NCI-H2227 treated with DMSO at 0.1 percent for 48 hours (cell line): ENCODE measurements at places on chromosomes 5 and 9.

GRCh38 chr5:143200781-143201398 is 202.6 kb downstream of the NR3C1 start:
- DNase-seq = no peak

DNA sequence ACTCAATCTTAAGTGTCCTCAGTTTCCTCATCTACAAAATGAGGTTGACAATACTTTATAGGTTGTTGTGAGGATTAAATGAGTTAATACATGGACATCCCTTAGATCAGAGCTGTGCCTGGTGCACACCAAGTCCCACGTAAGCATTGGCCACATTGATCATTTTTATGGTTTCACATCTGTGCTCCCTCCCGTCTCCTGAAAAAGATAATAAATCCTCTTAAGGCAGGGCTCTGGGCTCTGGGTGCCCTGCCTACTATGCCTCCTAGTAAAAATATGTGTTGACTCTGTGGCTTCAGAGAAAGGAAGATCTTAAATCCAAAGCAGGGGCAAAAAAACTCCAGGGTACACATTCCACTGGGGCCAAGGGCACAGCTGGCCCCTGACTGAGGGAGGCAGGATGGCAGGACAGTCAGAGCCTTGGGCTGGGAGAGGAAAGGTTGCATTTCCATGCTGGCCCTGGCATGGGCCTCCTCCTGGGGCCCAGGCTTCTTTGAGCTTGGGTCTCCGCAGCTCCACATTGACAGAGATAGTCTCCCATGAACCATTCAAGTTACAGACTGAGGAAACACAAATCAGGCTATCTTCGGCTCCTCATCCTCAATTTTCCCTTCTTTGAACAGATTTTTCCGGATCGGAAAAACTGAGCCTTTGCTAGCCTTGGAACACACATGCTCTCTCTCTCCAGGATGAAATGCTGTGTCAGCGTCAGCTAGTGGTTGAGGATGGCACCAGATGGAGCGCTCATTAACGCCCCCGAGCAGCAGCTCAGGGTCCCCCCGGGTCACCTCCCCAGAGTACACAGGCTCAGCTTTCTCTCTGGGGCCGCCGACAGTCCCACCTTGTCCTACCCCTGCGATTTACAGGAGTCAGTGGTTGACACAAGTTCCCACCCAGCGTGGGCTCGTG is 22.4 kb upstream of the KIF12 start:
- no peak for DNase-seq

DNA sequence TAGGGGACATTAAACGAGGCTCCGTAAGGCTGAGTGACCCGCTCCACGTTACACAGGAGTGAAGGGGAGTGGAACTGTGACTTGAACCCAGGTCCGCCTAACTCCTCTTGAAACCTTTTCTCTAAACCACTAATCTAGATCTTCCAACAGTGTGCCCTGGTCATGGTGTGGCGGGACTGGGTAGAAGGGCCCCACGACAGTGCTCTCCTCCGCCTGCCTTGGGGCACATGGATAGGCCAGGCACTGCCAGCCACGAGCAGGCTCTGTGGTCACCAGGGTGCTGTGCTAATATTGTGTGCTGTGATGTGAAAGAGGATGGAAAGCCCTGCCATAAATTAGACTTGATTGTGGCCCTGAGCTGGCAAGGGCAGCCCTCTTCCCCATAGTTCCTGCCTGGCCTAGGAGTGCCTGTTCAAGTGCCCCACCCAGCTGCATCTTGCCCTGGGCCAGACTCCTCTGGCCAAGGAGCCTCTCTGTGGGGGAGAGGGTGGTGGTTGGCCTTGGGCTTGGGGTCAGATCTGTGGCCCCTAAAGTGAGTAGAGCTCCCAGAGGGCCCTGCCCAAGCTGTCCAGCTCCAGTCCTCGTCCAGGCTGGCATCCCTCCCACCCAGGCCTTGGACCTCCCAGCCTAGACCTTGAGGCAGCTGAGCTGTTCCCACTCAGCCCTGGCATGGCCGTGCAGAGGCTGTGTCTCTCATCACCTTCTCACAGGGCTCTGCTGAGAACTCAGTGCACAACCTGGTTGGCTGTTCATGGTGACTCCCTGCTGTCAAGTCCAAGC is 67.8 kb upstream of the TBC1D2 start:
- no peak for DNase-seq

GRCh38 chr5:113197456-113198200 is 221.0 kb downstream of the DCP2 start:
- DNase-seq = no peak

DNA sequence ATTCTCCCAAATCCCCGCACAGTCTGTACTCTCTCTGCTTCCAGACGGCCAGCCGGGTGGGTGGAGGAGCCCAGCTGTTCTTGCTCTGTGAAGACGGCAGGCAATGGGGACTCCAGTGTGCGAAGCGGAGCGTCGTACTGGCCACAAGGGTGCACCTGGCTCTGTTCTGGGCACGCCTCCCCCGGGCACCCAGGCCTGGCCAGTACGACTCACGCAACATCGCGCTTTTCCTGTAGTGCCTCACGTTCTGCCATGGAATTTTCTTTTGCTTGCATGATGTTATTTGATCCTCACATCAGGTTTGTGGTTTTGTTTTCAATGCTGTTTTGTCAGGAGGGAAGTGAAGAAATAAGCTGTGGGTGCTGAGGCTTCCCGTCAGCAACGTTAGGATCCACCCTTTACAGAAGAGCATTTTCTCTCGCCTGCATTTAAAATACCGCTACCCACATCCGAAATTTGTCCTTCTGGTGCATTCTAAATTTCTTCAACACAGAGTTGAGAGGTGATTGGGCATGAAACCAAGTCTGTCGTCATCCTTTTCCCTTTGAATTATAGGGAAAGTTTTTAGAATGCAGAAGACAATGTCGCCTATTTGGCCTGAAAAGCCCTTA is 311.7 kb downstream of the TRIM36 start:
- no peak for DNase-seq

DNA sequence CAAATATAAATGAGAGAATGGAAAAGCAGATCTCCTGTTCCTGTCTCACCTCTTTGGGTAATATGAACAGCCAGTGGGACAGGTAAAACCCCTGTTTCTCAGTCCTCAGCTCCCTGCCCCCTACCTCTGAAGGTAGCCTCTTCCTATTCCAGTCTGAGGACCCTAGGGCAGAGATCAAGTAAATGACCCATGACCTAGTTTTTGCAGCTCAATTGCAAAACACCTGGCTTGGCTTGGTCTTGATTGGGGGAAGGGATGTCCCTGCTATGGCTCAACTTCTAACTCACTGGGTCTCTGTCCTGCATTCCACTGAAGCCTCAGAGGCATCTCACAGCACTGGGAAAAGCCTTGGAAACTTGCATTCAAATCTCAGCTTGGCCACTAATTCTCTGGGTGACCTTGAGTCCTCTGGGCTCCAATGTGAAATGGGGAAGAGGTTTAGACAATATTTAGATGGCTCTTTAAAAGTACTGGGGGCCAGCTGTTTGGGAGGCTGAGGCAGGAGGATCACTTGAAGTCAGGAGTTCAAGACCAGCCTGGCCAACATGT is 1.6 kb upstream of the GALT start:
- no peak for DNase-seq

GRCh38 chr5:95900383-95900958 is 61.2 kb downstream of the ELL2 start:
- peak; percentile 17 for DNase-seq

- no peak for DNase-seq
Measured at GRCh38 chr5:177116631-177117373, 16.8 kb upstream of the NSD1 start.

DNA sequence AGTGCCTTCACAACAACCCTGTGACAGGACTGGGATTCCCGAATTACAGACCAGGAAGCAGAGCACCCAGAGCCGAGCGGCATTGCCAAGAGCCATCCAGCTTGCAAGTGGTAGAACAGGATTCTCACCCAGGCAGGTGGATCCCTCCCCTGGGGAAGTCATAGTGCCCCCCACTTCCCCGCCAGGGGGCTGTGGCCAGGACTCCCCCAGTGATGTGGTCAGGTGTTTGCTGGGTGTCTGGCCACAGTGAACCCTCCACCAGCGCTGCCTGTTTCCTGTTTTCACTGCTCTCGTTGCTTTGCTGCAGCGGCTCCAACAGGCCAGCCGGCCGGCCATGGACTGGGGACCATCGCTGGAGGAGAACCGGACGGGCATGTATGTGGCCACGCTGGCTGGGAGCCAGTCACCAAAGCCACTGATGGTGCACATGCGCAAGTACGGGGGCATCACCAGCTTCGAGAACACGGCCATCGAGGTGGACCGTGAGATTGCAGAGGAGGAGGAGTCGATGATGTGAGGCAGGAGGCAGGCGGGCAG is 19.3 kb downstream of the SLC6A7 start:
- no peak for DNase-seq

DNA sequence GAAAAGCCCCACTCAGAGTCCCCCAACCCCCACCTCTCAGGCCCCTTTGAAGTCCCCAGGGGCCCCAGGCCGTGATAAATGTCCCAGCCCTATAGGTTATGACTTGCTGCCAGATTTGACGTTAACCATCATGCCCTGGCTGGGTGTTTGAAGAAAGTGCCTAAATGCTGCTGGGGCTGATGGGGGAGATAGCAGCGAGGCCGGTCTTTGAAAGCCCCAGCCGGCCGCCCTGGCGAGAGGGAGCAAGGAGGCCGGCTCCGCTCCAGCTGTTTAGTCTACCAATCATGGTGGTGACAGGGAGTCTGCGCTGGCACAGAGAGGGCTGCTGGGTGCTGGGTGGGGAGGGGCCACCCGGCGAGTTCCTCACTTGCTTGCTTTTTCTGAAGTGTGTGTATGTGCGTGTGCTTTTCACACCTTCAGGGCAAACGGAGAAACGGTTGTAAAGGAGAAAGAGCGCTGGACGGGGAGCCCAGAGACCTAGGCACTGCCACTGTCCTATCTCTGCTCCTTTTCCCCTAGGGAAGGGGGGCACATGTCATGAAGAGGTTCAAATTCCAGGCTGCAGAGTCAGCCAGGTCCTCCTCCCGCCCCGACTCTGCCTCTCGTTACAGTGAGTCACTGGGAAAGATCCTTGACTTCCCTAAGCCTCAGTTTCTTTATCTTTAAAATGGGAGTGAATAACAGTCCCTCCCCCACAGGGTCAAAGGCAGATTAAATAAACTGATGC is 126.1 kb upstream of the HAND1 start:
- DNase-seq = no peak

GRCh38 chr9:93904649-93905472 is 50.3 kb downstream of the BARX1 start:
- DNase-seq = no peak

GRCh38 chr5:143154510-143155370 is 248.7 kb downstream of the NR3C1 start:
- DNase-seq = no peak

DNA sequence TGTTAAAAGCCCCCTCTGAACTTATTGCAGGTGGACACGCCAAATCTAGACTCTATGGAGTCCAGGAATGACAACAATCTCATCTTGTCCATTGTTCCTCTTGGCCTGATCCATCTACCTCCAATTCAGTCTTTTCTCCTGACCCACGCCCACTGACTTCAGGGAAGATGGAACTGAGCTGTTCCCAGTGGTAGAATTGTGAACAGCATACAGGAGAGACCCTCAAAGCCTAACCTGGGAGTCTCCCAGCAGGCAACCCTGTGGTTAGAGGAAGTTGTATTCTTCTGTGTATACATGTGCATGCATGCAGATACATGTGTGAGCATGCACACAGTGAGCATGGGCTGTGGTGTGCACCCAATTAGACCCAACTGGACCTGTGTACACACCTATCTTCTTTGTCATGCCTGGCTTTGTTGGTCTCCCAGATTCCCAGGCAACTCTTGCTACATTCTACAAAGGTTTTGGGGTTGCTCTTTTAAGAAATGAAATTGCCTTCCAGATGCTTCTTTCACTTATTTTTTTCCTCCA is 286.0 kb downstream of the ZSWIM6 start:
- DNase-seq = no peak

DNA sequence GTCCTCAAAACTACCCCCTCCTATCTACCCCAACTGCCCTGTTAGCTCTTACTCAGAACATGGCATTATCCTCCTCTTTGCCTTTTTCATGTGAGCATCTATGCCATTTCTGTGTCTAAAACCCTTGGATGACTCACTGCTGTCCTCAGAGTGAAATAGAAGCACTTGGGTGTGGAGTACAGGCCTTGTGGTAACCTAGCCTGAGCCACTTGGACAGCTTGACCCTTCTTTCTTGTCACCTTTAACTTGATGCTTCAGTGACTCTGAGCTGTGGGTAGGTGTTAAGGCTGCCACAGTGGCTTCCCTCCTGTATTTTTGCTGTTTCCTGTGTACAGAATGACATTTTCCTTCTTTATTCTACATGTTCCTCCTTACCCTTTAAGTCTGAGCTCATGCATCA is 391.4 kb downstream of the SH3GL2 start:
- no peak for DNase-seq

DNA sequence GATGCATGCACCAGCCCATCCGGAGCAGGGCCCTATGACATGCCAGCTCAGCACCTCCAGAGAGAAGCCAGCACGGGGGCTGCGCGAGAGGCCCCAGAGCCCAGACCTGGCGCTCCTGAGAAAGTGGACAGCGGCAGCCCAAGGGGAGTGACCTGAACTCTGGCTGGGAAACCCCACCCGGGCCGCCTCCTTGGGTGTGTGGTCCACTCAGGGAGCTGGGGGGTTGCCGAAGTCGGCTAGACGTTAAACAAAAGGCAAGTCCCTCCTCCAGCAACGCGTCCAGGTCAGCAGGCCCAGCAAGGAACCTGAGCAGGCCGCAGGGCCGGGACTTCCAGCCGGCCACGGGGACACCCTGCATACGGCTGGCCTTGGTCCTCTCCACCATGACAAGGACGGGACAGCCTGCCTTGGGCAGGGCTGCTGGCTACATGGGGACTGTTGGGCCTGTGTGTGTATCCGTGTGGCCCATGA is 35.7 kb downstream of the NACC2 start:
- no peak for DNase-seq

DNA sequence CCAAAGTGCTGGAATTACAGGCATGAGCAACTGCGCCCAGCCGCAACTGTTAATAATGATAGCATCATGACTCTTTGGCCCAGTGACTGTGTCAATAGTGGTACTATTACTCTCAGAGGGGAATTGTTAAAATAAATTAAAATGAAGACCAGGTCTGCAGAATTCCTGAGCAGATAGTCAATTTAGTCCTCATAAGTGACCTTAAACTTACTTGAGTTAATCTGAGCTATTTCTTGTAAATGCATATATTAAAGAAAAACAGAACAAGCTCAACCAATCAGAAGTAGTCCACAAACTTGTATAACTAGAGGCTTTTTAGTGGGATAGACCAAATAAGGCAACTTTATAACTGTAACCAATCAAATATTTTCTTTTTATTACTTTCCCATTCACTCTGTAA is 1.7 kb upstream of the RECK start:
- DNase-seq = no peak
